ENCODE measurements at places on chromosomes 7 and 10.

DNA sequence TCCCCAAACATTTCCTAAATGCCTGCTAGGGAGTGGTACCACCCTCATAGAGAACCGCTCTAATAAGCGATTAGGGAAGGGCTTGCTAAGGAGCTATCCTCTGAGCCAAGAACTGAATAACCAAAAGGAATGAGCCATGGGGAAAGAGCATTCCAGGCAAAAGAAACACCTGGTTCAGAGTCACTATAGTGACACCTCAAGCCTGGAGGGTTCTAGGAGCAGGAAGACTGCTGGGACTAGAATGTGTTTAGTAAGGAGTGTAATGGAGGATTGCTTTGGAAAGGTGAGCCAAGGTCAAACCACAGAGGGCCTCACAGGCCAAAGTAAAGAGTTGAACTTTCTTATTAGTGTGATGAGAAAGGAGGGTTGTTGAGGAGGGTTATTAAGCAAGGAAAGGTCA is 38.7 kb upstream of the NRBF2 start:
- DNase-seq, result no peak

DNA sequence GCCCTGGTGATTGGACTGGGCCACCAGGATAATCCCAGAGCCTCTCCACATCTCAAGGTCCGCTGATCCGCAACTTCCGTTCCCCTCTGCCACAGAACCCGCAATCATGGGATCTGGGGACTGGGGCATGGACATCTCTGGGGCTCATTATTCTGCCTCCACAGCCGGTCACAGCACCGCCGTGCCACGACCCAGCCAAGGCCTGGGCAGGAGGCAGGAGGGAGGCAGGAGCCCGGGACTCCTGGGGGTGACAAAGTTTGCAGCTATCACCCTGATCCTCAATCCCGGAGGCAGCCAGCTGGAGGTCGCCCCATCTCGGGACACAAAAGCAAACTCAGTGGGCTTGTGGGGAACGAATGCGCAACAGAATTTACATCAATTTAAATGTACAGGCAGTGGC is 42.9 kb upstream of the TNRC18 start:
- DNase-seq, result no peak

- no peak for DNase-seq
Observed at GRCh38 chr7:27116031-27116961, 13.8 kb upstream of the HOXA2 start.

- no peak for DNase-seq
Observed at GRCh38 chr7:110502888-110503465, 588.0 kb upstream of the LRRN3 start.

DNA sequence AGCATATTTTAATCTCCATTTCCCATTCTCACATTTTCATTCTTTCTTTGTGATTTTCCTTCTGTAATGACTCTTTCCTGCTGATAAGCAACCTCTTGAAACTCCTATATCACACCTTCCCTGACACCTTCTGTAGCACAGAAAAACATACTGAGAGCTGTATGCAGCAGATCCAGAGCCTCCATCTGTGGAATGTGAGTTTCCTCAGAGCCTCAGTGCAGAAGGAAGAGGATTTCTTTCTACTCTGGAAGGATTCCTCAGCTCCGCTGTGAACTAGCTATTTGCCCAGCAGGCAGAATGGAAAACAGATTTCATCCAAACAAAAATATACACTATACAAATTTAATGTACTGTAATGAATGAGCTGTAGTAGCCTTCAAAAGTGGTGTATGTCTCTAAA is 841.3 kb upstream of the ZWINT start:
- DNase-seq, result no peak

DNA sequence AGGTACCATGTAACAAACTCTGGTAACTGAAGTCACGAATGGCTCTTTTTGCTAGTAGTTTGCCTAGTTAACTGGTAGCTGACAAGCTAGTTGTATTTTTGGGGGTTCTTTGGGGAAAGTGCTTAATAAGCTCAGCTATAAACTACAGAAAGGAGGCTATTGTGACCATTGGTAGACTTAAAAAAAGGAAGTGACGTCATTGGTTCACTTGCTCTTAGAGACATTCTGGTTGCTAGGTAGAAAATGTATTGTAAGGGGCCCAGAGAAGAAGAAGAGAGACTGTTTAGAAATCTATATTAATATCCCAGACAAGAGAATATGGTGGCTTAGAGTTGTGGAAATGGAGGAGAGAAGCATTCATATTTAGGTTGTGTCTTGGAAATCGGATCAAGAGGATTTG is 103.0 kb downstream of the NXPH1 start:
- no peak for DNase-seq

- DNase-seq, result no peak
Observed at GRCh38 chr7:3956949-3957348, 655.9 kb downstream of the SDK1 start.

DNA sequence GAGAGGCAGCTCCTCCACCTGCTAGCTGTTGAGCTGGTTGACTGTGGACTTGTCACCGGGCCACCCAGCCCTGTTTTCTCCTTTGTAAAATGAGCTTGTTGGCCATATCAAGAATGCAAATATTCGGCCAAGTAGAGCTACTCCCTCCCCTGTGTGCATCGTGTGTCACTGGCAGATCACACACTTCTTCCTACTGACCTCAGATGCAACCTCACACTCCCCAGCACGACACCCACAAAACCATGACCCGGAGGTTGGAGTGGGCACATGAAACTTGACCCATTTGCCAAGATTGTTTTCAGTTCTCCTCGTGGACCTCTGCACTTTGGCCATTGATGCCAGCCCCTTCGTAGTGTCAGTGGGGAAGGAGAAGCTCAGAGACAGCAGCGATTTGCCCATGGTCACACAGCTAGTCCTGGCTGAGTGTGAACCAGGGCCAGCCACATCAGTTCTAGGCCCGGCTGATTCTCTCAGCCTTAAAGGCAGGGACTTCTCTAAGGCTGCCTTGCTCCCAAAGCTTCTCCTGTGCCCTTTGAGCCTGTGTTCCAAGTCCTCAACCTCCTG is 101.1 kb downstream of the CDH23 start:
- DNase-seq, result no peak

- no peak for DNase-seq
Observed at GRCh38 chr10:77524281-77524711, 113.3 kb downstream of the KCNMA1 start.

GRCh38 chr10:48364659-48365405 is 58.4 kb downstream of the MAPK8 start:
- DNase-seq, result no peak

DNA sequence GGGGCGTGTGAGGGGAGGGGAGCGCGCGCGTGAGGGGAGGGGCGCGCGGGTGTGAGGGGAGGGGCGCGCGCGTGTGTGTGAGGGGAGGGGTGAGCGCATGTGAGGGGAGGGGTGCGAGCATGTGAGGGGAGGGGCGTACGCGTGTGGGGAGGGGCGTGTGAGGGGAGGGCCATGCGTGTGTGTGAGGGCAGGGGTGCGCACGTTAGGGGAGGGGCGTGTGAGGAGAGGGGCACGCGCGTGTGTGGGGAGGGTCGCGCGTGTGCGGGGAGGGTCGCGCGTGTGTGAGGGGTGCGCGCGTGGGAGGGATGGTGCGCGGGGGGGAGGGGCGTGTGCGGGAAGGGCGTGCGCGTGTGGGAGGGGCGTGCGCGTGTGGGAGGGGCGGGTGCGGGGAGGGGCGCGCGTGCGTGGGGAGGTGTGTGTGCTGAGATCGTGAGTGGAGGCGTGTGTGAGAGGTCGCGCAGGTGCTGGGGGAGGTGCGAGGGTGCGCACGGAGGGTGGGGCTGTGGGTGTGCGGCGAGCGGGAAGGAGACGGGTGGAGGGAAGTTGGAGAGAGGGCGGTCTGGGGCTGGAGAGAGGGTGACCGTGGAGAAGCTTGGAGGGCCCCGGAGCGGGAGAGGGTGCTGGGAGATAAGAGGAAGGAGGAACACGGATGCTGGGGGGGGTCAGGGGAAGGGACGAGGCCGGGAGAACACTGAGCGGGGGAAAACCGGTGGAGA is 19.7 kb downstream of the MXI1 start:
- no peak for DNase-seq

- DNase-seq, result no peak
Observed at GRCh38 chr10:27540672-27541071, 36.6 kb downstream of the RAB18 start.

DNA sequence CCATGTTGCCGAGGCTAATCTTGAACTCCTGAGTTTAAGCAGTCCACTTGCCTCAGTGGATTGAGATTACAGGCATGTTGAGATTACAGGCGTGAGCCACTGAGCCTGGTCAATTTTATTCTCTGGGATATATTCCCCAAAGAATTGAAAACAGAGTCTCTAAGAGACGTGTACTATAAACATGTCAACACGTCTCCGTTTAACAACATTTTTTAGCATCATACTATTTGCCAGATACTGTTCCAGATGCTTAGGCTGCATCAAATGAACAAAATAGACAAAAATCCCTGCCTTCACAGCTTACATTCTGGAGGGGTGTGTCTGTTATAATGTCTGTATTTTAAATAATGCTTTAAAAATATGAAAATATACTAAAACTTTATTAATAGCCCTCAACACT is 54.1 kb upstream of the PRKG1 start:
- no peak for DNase-seq

- no peak for DNase-seq
Observed at GRCh38 chr10:120688928-120689327, 162.2 kb upstream of the WDR11 start.

DNA sequence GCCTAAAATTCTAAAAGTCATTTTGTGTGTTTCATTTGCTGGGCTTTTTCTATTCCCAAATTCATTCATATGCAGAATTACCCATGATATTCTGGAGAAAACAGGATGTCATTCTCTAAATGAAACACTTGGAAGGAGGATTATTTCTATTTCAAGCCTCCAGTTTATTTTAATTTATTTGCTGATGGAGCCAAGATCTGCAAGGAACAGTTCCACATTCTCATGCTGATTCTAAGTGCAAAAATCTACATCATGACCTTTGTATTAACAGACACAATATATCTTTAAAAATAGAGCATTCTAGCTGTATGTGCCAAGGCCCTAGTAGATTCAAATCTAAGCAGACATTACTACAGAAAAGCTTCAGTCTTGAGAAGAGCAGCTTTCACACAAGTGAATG is 51.3 kb upstream of the KCND2 start:
- DNase-seq, result no peak

GRCh38 chr7:100048680-100049079 is 894 bp upstream of the ZSCAN21 start:
- no peak for DNase-seq

DNA sequence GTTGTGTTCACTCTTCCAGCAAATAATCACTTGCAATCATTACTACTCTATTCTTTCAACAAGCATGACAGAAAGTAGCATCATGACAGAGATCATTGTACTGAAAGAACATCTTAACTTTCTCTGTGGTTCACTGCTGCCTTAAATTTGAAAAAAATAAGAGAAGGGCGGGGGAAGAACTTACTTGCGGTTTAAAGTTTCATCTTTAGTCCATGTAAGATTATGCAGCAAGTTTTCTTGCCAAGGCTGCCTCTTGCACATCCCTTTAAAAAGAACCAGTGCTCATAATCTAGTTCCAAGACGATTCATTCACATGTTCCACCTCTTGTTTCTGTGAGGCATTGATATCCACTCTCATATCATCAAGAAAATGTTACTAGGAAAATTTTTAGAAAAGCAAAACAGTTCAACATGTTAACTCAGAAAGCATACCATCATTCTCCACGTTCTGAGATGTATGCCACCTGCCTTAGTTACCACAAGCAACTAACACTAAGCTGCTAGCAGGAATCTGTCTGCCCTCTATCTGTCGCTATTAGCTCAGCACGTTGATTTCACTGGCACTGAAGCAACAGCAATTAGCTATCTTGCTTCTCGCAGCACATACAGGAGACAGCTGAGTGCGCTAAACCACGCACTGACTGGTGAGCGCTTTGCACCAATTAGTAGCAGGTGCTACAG is at the start of gene PCDH15:
PCDH15 (minus strand) TSS at position 491 of the 681 bp plus-strand sequence. CDS start 136,969 bp downstream, outside the sequence.
- DNase-seq, result no peak

DNA sequence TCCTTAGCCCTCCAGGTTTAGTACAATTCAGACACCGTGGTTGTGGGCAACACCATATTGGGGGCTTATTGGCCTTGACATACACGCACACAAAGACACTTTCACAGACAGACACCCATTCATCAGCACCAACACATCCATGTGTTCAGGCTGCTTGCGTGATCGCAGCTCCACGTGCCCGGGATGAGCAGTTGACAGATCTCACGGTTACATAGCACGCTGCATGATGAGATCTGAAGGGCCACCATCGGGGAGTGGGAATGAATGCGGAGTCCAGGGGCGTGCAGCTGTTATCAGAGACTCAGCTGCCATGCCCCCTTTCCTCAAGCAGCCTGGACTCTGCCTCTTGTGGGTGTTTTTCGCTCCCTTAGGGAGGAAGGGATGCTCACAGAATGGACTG is 285.2 kb downstream of the USP6NL start:
- no peak for DNase-seq

DNA sequence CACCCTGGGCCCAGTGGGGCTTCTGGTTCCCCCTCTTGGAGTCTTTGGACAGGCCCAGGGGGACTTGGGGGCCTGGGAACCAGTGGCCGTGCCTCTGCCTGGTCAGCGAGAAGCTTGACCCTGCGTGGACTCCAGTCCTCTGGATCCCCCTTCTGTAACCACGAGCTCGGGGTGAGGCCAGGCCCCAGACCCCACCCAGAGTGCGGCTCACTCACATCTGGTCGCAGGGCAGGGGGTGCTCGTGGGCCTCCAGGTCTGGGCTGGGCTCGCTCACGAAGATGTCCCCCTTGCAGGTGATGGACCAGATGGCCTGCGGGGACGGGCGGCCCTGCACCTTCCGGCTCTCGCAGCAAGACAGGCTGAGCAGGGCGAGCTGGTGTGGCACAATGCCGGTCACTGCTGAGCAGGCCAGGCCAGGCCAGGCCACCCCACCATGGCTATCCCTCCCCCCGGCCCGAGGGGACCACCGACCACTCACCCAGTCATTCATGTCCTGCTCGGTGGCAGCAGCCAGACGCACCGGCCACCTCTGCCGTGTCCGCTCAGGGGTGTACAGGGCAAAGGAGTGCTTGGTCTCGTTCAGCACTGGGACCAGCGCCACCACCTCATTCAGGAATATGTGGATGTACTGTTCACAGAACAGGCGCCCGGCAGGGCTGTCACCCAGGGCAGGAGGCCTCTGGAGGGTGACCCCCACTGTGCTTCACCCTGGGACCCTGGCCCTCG is 19.7 kb downstream of the BHLHA15 start:
- no peak for DNase-seq

- DNase-seq, result no peak
Observed at GRCh38 chr7:39493934-39494333, 72.3 kb upstream of the YAE1 start.

- DNase-seq, result no peak
Observed at GRCh38 chr10:97648562-97649404, 8.3 kb downstream of the PI4K2A start.

GRCh38 chr7:79877874-79878465 is 256.7 kb upstream of the GNAI1 start:
- no peak for DNase-seq
